Aorta (tissue), 5 donors: ENCODE measurements at places on chromosomes 2 and 18.

DNA sequence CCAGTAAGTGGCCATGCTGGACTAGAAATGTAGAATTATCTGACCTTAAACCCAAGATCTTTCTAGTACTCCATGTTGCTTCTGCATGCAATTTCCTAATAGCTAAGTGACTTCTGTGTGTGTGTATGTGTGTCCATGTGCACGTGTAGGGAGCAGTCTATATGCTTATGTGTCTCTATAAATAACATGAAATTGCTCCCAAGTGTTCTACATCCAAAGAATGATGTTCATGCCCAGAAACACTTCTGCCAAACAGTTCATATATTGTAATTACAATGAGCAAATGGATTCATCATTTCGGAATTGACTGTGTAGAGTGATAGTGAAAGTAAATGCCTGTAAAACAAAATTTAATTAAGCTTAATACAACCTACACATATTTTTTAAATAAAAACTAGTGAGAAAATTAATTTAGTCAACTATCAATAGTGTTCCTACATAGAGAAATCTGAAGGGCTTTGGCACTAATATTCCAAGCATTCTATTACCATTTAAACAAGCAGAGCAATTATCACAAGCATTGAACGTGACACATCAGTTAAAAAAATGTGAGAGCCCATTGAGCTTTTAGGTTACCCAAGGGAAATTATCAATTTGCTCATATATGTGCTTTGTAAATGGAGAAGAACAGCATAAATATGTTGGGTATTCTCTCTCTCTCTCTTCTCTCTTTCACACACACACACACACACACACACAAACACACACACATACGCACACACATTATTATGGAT, 1067.4 kb downstream of the CNTNAP5 start:
- no peak for DNase-seq

GRCh38 chr2:134420259-134420658, 166.4 kb downstream of the MGAT5 start:
- DNase-seq = no peak

DNA sequence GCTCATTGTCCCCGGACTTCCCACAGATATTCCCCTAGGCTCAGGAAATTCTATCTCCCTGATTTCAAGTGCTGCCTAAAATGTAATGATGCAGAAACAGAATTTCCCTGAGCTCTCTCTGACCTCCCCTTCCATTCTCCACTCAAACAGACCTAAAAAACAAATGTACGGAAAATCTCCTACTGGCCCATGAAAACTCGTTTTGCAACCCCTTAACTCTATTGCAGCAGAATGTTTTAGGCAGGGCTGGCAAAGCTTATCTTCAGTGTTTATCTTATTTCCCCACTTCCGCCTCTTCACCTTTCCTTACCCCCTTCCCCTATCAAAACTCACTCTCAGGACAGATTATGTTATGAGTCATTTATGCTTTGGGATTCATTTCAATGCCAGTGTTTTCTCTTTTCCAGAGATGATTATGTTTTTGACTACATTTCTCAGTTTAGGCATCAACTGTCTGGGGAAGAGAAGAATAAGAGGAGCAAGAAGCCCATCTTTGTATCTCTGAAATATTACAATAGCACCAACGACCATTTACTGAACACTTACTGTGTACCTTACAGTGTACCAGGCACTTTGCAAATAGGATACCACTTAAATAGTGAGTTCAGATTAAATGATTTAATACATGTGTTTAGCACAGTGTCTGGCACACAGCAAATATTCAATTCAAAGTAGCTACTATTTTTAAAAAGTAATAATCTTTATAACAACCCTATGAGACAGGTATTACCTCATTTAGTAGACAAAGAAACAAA, 53.9 kb upstream of the STPG4 start:
- no peak for DNase-seq

- no peak for DNase-seq
These were observed 8.0 kb downstream of the PCARE start for GRCh38 chr2:29066271-29066860.

- DNase-seq = no peak
These were observed 479.4 kb upstream of the MYT1L start for GRCh38 chr2:2810504-2810903.

DNA sequence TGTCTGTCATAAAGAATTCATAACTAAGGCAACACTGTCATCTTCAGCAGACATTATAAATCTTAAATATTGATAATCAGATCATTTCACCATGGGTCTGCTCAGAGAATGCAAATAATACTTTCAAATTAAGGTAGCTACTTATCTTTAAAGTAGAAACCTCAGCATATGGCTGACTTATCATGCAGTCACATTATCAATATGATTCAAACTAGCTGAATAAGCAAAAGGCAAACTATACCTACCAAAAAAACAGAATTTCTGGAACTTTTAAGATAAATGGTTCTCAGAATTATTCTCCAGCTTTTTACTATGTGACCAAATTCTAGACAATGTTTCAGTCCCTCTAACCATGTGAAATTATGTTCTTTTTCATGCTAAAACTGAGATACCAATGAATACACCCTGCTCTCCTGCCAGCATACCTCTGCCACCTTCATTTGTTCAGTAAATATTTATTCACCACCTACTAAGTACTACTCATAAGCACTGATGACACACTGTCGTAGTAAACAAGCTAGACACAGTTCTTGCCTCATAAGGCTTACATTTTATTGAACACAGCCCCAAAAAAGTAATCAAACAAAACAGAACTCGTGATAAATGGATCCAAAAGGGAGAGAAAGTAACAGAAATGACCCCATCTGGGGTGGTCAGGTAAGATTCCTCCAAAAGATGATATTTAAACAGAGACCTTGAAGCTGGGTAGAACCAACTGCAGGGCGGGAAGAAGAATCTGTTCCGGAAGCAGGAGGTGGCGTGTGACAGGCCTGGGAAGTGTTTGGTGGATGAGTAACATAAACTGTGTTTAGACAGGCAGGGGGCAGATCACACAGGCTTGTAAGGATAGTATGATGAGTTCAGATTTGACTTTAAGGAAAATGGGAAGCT, 17.7 kb downstream of the SPIRE1 start:
- DNase-seq = no peak
